T-cell (primary cell): ENCODE measurements at places on chromosomes 6 and 20.
A peak's percentile ranks its signal among the peaks of the same experiment; 100 is the strongest.

- no peak for DNase-seq
These were observed 260.5 kb downstream of the NRN1 start for GRCh38 chr6:5746053-5746758.

GRCh38 chr20:62588458-62589149 is 53.7 kb upstream of the SLCO4A1 start:
- DNase-seq = no peak

DNA sequence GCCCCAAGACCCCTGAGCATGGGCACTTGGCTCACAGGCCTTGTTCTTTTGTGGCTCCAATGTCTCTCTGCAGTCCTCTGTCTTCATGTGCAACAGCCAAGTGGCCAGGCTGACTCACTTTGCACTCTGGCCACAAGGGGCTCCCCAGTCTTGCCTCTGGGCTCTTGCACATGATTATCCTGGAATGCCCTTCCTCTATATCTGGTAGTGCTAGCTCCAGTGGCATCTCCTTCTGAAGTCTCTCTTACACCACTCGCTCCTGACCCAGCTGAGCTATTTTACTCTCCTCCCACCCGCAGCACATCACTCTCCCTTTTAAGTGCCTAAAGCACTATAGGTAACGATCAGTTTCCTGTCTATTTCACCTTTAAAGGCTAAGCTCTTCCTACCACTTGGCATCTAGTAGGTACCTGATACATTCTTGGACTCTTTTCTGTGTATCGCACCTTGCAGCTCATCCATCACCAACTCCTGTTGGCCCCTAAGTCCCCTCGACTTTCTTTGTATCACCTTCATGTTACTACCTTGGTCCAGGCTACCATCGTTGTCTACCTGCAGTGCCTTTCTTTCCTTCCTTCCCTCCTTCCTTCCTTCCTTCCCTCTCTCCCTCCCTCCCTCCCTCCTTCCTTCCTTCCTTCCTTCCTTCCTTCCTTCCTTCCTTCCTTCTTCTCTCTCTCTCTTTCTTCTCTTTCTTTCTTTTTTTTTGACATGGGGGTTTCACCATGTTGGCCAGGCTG is 211.9 kb upstream of the RNF24 start:
- DNase-seq = no peak

DNA sequence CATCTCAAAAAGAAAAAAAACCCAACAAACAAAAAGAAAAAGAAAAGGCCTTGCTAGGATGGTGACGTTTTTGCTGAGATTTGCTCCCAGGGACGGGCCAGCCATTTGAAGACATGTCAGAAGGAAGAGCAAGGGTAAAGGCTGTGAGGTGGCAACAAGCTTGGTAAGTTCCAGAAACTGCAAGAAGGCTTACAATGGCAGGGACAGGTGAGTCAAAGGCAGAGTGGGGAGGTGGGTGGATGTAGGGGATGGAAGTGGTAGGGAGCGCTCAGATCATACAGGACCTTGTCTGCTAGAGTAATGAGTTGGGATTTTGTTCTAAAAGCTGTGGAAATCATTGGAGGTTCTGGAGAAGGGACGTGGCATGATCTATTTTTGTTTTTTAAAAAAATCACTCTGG is 4.3 kb downstream of the KIF3B start:
- no peak for DNase-seq

DNA sequence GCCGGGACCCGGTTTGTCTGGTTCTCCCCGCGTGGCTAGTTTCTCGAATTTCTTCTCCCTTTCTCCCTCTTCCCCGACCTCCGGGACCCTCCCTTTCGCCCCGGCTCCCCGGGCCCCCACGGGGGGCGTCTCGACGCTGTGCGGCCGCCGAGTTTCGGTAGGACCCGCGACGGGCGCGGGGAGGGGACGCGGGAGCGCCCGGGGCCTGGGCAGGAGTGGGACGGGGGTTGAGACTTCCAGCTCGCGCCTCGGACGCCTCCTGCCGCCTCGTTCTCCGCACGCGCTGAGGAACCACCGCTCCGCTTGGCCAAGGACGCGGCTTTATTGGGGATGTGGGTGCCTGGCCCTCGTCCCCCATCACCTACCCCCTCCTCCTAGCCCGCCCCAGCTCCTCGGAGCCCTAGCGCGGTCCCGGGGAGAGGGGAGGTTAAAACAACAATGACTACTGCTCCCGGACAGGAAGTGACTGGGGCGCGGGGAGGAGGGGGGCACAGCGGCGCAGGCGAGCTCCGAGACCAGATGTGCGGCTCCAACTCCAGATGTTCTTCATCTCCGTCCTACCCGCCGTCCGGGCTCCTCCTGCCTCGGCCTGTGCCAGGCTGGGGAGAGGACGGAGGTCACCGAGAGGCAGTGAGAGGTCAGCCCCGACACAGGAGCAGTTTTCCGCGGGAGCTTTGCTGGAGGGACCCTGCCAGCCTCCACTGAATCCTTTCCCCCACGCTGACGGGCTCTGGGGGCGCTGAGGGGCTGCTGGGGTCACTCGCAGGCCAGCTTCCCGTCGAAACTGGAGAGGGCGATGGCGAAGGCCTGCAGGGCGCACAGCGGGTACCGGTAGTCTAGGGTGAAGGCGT is 917 bp upstream of the TEAD3 start:
- peak; percentile 30 for DNase-seq

DNA sequence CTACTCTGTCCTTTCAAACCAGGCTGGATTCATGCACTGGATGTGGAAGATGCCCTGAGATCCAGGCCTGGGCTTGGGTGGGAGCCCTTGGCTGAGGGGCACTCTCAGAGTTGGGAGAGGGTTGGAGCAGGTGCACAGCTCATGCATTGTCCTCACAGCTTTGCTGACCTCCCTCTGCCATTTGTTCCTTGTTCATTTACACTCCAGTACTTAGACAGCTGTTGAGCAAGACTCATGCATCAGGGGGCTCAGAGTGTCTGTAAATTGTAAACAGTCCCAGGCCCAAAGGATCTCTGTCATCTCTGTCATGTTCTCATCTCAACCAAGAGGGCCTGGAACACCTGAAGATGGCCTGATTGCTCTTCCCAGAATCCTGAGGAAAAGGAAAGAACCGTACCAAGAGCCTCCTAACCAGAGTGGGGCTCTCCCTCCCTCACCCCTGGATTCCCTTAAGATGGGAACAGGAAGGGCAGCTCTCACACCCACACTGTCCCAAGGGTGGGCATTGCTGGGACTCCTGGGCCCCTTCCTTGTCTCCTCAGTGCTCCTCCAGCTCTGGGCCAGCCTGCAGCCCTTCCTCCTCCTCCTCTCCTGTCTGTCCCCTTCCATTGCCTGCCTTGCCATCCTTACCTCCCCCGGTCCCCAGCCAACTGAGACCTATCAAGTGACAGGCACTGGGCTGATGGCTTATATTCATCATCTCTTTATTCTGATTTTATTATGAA is 132.9 kb downstream of the FOXO3 start:
- DNase-seq = no peak

DNA sequence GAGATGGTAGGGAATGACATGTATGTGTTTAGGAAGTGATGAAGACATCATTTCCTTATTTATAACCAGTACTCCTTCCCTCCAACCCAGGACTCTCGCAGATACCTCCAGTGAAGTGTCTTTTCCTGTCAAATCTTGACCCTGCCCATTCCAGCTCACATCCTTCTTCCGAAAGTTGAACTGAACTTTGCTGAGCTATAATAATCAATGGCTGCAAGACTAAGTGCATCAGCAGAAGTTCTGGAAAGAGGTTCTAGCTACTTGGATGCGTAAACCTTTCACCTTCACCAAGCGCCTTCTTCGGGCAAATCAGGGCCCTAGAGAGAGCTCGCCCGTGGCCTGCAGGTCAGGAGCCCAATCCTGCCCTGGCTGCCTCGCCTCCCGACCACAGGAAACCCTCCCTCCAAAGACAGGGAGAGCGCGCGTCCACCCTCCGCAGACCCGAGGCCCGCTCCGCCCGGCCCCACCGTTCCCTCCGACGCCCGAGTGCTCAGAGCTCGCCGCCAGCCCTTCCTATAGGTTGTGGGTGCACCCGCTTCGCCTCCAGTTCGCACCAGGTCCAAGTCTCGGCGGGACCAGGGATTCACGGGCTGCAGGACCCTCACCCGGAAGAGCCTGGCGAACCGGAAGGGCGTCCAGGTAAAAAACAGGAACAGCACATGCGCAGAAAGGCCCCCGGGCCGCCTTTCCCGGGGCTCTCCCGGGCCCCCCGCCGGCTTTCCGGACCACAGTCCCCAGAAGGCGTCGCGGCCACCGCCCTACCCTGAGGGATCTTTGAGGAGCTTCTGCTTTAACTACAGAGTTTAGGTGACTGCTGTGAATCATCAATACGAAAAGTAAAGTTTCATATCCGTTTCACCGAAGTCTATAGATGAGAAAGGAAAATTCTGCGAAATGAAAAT is at the start of gene ZNF334:
Gene ZNF334 (minus strand): TSS at position 617 of the 902 bp plus-strand sequence. CDS start 1,457 bp downstream, outside the sequence.
- DNase-seq = no peak

DNA sequence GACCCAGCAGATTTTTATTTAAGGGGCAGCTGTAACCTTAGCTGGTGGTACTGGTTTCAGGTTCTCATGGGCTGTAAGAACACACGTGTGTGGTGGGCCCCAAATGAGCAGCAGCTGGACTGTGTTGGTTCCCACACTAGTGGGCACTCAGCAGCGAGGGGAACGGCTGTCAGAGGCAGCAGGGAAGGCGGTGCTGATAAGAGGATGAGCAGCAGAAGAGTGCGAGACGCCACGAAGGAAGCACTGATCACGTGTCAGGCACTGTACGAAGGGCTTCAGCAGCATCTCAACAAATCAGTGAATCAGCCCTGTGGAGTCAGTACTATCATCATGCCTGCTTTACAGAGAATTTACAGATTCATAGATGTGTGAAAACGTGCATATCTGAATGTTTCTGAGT is 41.0 kb upstream of the EMILIN3 start:
- DNase-seq = peak; percentile 1

- DNase-seq = no peak
These were observed 37.6 kb upstream of the PLCB1 start for GRCh38 chr20:8094415-8094818.

DNA sequence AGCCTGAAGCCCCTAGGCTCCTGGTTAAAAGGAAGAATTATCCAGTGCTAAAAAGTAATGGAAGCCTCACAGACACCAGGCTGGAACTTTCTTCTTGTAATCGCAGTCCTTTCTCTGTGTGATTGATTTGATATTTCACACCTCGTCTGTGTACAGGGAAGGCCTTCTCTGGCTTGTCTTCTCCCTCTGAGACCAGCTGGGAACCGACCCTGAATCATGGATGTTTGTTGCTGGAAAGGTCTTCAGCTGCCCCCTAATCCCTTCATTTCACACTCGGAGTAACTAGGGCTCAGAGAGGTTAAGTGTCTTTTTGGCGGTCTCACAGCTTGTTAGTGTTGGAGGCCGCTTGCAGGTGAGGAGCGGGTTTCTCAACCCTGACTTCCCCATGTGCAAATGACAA is 500.2 kb upstream of the CDH4 start:
- no peak for DNase-seq

DNA sequence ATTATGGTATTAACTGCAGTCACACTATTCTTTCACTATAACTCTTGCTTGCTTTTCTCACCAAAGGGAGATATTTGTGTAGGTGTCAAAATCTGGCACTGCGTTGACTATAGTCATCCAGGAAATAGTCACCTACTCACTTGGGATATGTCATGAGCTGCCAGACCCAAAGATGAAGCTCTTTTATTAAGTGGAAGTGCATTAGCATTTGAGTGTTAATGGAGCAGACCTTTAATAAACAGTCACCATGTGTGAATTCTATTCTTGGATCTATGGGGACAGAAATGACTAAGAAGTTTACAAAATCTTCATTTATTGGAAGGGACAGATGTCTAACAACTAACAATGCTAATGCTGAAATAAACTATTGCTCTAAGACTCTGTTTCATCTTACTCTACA is 130.1 kb upstream of the NEDD9 start:
- no peak for DNase-seq

GRCh38 chr6:23630726-23631635 is 495.0 kb upstream of the NRSN1 start:
- DNase-seq = no peak

- no peak for DNase-seq
These were observed 5.7 kb upstream of the CD2AP start for GRCh38 chr6:47471911-47472310.

DNA sequence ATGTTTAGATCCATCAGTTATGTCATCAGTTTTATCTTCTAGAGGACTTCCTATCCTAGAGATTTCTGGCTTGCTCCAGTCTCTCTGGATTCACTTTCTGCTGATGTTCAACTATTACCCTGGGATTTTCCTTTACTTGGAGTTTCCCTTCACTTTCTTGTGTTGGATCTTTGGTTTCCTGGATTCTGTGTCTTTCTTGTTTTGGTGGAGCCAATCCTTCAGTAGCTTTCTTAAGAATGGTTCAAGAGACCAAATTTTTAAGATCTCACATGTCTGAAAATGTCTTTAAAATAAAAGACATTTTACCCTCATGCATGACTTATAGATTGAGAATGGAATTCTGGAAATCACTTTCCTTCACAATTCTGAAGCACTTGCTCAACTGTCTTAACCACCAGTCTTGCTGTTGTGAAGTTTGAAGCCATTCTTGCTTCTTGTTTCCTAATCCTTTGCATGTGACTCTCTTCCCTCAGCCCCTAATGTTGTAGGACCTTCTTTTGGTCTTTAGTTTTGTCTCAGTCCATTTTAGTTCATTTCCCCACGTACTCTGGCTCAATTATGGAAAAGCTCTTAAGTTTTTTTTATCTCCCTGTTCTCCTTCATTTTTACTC is 87.9 kb downstream of the ARID1B start:
- no peak for DNase-seq

- no peak for DNase-seq
These were observed 293.5 kb downstream of the SMOC2 start for GRCh38 chr6:168734523-168734922.

DNA sequence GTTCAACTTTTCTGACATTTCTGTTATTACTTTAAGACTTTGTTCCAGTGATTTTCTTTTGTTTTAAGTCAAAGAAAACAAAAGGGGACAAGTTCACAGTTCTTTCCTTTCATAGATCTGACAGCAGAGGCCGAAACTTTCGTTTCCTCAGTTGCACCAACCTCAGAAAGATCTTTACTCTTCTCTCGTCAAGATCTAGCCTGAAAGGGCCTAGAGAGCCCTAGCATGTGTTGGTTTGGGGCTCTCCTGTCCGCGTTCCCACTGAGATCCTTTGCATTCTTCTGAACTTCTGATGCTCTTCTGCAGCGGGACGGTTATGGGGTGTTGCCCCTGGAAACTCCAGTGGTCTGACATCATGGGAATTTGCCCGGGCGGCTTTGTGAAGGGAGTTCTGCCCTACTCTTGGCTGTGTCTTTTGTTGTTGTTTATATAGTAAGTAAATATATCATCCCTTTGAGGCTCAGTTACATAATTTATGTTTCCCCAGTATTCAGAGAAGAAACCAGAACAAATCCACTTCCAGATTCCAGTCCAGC is 129.1 kb downstream of the SASH1 start:
- no peak for DNase-seq

GRCh38 chr20:25325073-25325472 is 65.6 kb downstream of the ABHD12 start:
- no peak for DNase-seq

DNA sequence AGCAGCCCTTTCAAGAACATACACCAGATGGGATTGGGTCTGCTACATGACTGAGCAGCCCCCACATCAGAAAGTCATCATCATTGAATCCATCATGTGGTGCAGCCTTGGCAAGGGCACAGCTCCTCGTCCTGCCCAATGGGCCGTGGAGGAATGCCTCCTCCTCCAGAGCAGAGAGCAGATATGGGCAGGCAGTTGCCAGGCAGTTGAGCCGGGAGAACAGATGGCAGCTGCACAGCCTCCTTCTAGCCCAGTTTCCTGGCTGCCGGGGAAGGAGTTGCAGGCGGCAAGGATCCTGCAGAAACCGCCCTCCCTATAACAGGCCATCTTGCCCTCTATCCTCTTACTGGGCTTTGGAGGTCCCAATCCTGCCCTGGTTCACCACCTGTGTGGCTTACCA is 11.9 kb upstream of the ZFAND3 start:
- no peak for DNase-seq
